ENCODE measurements at places on chromosomes 12 and 14.
A peak's percentile ranks its signal among the peaks of the same experiment; 100 is the strongest.

DNA sequence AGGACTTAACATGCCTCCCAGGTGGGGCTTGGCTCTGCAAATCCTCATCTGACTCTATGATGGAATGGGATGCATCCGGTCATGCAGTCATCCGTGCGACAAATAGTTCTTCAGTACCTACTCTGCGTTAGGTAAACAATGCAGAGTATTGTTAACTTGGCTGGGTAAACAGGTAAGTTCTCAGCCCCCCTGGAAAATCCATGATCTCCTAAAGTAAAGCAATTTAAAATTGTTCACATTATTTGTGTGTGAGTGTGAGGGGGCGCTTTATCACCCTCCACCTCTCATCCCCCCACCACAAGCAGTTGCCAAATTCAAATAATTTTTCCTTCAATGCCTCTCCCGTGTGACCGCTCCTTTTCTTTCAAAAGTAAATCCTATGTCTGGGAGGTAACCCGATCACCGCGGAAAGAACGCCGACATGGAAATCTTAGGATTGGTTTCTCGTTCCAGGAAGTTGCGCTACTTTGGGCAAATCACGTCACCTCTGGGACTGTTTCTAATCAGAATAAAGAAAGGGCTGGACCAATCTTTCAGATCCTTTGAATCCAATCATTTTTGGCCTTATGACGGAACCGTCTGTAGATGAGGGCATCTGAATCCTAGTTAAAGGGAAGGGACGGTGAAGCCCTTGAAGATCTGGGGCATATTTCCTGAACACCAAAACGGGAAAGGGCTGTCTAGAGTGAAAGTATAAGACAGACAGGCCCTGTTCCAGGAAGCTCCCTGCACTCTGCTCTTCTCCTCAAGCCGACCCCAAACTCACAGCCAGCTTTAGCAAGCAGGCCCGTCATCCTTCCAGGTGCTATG is 44.0 kb upstream of the SINHCAF start:
- DNase-seq, result peak; percentile 78

GRCh38 chr12:121673013-121673511 is 3.6 kb upstream of the MORN3 start:
- DNase-seq, result no peak

DNA sequence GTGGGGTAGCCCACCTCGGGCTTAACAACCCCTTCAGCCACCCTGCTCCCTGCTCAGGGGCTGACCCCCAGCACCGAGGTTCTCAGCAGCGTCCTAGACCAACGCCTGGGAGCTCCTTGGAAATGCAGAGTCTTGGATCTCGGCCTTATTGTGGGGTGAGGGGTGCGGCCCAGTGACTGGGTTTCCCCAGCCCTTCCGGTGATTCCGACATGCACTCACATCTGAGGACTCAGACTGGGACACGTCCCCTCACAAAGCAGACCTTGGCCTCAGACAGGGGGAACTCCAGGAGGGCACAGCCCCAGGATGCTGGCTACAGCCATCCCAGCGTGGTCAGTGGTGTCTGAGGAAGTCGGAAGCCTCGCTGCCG is 117.7 kb downstream of the RFLNA start:
- DNase-seq, result no peak

DNA sequence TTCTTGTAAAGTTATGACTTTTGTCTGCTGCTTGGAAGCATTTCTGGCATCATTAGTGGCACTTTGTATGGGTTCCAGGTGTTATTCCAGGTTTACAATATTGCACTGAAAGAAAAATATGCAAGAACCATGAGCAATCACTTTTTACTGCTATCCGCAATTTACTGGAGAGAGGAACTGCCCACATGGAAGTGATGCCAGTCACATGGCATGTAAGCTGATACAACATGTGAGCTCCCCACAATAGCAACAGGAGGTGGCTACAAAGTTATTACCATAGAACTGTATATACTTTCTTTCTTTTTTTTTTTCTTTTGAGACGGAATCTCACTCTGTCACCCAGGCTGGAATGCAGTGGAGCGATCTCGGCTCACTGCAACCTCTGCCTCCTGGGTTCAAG is 1012.1 kb downstream of the BCL11B start:
- DNase-seq, result no peak

DNA sequence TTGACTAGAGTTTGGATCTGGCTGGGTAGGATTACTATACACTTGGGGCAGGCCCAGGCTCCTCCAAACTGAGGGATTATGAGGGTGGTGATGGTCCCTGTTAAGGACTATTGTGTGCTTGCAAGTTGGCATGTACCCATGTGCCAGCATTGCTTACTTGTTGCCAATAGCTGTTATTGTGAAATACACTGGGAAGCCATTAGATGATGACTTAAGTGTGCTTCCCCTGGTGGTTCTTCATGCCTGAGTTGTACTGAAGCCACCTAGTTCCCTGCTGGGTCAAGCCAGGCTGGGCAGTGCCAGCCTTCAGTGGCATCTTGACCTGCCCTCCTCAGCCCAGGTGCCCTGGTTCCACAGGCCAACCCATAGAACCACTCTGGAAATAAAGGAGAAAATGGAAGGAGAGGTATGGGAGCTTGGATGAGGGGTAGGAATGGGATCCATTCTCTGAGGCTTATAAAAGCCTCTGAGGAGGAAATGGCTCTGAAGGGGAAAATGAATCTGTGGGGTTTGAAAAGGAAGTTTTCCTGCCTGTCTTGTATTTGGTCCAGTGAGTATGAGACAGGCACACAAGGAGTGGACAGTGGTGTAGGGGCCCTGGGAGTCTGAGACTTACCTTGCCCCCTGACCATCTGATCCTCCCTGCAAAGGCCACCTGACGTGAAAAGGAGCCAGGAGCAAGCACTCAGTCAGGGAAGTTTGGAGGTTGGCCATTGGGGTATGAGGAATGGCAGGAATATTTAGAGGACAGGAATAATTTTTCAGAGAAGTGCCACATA is 724 bp downstream of the LTB4R start:
- DNase-seq, result no peak

- DNase-seq, result no peak
These were observed 31.1 kb downstream of the SH2B3 start for GRCh38 chr12:111436811-111437210.

DNA sequence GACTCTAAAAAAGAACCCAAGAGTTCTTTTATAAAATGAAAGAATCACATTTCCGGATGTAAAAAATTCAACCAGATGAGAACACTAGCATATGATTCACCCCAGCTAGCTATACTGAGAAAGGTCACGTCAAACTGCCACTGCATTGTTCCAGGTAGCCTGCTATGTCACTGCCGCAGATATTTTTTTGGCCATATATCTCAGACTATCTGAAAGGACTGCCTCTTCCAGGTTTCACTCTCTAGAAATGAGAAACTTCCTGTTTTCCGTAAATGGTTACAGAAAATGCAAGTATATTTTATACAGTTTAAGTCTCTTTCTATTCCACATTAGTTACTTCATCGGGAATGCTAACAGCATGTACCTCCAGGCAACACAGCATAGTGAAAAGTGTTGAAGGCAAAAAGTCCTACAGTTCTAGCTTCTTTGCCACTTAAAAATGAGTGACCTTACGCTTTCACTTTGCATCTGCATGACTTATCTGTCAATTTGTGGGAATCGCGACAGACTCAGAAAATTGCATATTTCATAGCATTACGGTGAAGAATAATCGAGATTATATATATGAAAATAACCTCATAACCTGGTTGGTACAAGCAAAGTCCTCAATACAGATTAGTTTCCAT is 105.2 kb downstream of the MED13L start:
- DNase-seq, result no peak

DNA sequence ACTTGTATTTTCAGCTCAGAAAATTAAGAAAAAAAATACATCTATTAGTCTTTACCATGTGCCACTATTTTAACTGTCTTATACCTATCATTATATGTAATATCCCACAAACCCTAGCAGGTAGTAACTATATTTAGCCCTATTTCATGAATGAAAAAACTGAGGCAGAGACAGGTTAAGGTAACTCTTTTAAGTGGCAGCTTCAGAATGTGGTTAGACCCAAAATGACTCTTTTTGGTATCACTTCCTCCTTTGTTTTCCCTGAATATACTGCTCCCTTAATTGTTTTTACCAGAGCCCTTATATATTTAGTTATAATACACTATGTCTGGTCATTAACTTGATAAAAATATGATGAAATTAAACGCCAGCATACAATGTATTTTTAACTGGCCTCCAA is 235.6 kb upstream of the RPL10L start:
- DNase-seq, result no peak

DNA sequence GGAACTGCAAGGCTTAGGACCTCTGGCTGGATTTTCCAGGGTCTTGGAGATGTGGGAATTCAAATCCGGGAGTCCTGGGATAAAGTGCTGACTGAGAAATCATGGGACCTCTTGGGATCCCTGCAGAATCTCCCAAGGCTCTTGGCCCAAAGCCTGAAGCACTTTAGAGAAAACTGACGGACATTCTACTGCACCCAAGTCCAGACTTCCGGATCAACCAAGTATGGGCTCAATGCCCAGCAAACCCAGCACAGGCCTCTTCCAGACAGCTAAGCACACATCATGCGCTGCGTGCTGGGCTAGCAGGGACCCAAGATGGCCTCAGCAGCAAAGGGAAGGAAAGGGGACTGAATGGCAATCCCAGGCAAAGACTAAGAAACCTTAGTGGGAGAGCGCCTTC is 85.0 kb downstream of the ACTN1 start:
- no peak for DNase-seq

GRCh38 chr14:67962215-67962644 is 142.7 kb downstream of the RAD51B start:
- no peak for DNase-seq

GRCh38 chr12:131197490-131197889 is 243.8 kb downstream of the ADGRD1 start:
- DNase-seq, result no peak

- DNase-seq, result no peak
These were observed 71.6 kb upstream of the PPM1H start for GRCh38 chr12:63006536-63006935.

DNA sequence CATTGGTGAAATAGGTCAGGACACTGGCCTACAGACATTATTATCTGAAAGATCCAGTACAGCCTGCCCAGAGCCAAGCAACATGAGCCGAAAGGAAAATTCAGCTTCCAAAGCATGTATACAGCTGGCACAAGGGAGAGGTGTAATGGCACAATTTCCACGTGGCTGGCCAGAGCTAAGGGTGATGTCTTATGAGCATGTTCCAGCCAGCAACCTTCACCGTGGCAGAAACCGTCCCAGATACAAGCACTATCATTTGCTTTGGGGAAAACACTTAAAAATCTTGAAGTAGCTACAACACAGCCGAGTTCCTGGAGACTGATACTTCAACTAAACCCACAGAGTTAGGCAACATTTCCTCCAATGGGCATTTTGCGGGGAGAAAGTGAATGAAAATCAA is 44.5 kb downstream of the CORO1C start:
- DNase-seq, result no peak

DNA sequence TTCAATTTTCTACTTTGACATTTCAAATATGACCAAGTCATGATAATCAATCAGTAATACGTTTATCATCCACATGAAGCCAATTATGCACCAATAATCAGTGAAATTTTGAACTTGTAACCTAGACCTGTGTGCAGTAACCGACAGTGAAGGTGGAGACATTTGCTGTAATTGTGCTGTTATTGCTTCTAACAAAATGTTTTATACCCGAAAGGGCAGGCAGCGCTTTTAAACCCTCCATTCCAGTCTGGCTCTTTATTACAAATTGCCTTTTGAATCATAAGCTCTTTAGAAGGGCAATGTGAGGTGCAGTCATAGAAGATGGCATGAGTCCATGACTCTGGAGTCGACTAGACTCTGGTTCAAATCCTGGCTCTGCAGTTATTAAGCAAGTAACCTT is 135.7 kb downstream of the GXYLT1 start:
- DNase-seq, result no peak

DNA sequence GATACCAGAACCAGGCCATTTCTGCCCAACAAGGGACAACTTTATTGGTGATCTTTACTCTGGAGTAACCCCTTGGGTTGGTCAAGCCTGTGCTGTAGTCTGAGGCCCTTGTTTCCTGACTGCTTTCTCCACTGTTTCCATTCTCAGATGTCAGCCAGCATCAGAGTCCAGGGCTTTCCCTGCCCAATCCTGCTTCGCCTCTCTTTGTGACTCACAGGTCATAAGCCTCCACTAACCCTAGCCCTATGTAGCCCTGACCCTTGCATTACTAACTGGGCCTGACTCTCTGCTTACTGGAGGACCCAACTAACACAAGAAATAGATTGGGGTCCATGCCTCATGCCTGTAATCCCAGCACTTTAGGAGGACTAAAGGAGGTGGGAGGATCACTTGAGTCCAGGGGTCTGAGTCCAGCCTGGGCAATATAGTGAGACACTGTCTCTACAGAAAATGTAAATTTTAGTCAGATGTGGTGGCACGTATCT is 8.6 kb upstream of the SNRNP35 start:
- no peak for DNase-seq

- no peak for DNase-seq
These were observed 558.8 kb upstream of the FBXO33 start for GRCh38 chr14:39991041-39991440.

GRCh38 chr14:62006116-62006731 is 244.0 kb downstream of the SNAPC1 start:
- DNase-seq, result peak; percentile 14

- no peak for DNase-seq
These were observed 3.6 kb downstream of the LTBR start for GRCh38 chr12:6387541-6387940.

DNA sequence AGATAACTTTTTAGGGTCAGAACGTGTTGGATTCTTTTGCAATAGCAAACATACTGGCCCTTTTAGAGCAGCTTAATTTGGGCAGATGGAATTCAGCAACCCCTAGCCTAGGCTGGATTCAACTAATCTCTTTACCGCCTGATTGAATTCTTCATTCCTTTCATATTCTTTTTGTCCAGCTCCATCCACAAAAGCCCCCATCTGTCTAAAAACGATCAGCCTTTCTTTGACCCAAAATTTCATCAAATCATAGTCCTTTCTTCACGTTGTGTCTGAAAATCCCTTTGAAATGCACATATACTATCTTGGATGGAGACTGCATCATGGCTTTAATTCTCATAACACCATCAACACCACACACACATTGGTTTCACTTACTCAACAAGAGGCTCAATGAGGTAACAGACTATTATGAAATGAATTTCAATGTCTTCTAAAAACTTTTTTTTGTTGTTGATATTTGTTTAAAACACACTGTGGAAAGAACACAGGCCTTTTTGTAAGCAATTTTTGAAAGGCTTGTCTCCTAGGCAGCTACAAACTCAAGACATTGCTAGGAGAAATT is 128.0 kb upstream of the EEA1 start:
- DNase-seq, result no peak

- no peak for DNase-seq
These were observed 55.4 kb upstream of the RNU6-8 start for GRCh38 chr14:32258336-32258993.

DNA sequence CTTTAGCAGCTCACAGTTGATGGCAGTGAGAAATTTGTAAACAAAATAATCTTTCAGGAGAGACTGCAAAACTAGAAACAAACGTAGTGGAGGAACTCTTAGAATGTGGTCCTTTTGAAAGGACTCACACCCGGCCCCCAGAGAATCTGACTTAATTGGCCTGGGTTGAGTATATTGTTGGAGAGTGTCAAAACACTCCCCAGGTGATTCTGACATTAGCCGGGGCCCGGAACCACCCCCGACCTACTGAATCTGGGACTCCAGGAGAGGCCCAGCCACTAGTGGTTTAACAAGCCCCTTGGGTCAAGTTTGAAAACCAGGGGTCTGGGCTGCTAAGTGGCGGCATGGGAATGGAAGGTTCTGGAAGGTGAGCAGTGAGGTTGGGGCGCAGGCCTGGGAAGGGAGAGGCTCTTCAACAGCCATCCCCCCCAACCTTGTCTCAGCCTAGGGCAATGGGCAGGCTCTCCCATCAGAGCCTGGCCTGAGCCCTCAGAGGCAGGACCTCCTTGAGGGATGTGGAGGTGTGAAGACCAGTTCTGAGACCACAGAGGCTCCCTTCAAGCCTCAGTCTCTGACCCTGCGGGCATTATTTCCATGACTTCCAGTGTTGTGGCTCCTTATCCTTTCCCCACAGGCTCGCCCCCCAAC is 1.1 kb upstream of the ELK3 start:
- no peak for DNase-seq
